CD4-positive, alpha-beta T cell (primary cell): ENCODE measurements at places on chromosomes 3 and 15.

DNA sequence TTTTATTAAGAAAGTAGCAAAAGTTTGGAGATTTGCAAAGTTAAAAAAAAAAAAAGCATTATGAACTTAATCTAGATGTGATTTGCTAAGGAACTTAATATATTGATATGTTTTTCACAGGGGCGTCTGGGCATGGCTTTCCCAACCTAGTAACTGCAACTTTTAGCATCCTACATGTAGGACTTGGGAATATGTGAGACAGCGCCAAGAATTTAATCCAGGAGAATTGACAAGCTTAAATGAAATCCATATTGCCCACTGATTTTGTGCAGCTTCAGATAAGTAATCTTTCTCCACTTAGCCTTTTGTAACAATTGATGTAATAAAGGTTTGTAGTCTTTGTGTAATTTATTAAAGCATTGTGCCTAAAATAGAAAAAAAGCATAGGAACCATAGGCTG, 982 bp upstream of the GABPB1 start:
- DNase-seq: no peak

- DNase-seq: peak; percentile 74
Observed at GRCh38 chr3:15332405-15333098, at the start of gene SH3BP5. TSS of gene SH3BP5 (minus strand) at chr3:15332586. CDS start at chr3:15332408, 178 bp downstream.

DNA sequence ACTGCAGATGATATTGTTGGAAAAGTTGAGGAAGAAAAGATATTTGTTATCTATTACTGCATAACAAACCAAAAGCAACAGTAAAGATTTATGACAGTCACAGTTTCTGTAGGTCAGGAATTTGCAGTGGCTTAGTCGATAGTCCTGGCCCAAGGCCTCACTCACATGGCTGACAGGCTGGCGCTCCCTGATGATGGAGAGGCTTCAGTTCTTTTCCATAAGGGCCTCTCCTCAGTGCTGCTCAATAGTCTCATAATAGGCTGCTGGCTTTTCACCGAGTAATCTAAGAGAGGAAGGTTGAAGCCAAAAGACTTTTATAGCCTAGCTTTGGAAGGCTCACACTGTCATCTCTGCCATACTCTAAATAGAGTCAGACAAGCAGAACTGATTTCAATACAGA, 17.7 kb downstream of the IREB2 start:
- DNase-seq: no peak

- DNase-seq: no peak
Observed at GRCh38 chr15:77475898-77476297, 55.2 kb downstream of the HMG20A start.

- DNase-seq: no peak
Observed at GRCh38 chr3:57026944-57027343, 33.5 kb upstream of the SPATA12 start.

DNA sequence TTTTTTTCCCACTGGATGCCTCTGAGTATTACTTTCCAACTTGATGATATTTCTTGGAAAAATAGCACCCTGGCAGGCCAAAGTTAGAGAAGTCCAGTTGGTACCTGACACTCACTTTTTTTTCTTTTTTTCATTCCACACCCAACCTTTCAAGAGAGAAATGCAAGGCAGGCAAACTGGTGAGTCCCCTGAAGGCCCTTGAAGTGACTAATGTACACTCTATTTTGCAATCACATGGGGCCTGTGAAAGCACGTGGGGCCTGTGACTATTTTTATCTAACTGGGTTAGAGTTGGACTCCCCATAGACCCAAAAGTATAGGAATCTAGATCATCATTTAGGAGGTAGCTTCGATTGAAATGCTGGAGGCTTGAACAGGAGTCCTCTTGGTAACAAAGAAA, 316.7 kb downstream of the CHL1 start:
- DNase-seq: no peak

DNA sequence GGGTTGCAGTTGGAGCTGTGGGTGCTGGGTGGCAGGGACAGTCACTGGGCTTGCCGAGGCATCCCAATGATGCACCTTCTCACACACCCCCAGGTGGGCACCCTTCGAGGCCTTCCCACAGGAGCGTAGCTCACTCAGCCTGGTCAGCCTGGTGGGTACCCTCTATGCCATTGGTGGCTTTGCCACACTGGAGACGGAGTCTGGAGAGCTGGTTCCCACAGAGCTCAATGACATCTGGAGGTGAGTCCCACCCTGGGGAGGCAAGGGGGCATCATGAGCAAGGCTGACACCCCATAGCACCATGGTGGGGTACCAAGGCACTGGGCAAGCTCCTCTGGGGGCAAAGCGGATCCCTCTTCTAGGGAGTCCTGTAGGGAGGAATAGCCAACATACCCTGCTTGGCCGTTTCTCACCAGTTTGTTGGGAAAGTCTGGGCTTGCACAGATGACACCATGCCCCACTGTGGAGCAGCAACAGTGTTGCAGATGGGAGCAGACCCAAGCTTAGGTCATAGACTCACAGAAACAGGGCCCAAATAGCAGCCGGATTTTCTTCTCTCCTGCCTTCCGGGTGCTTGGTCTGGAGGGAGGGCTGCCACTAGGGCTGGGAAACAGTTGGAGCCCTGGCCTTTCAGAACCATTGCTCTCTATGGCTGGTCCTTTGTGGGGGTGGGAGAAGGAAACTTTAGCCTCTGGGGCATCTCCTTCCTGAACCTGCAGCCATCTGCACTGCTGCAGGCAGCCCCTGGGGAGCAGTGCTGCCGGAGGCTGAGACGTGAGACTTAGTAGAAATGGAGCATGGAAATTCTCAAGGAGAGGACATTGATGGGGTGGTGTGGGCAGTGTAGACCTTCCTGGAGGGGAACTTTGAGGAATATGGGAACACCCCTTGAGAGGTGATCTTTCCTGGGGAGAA, 5.7 kb downstream of the KLHL40 start:
- no peak for DNase-seq

- DNase-seq: no peak
Observed at GRCh38 chr3:108471426-108471825, 39.0 kb downstream of the MYH15 start.

- no peak for DNase-seq
Observed at GRCh38 chr3:134697830-134698689, 47.2 kb upstream of the KY start.

- DNase-seq: no peak
Observed at GRCh38 chr15:85150130-85150480, 168.4 kb downstream of the PDE8A start.

- DNase-seq: no peak
Observed at GRCh38 chr3:50430950-50431435, 71.7 kb upstream of the TMEM115 start.
